ENCODE measurements at places on chromosomes 16 and 17.

- no peak overlapping the region for H3K27ac ChIP-seq
- H3K4me3 ChIP-seq: no peak overlapping the region
- H3K36me3 ChIP-seq: no peaks in the 10 kb centered on the region
- no peaks in the 10 kb centered on the region for H3K4me1 ChIP-seq
- H3K27me3 ChIP-seq: peaks cover 78% of the 10 kb centered on the region
Observed at GRCh38 chr17:29004081-29004692, 1.6 kb downstream of the SEZ6 start.

- no peaks in the 10 kb centered on the region for H3K27me3 ChIP-seq
- DNase-seq: no peak
- no peak overlapping the region for H3K27ac ChIP-seq
- no peak overlapping the region for H3K4me3 ChIP-seq
Observed at GRCh38 chr16:10548404-10548803, 32.0 kb downstream of the EMP2 start.

DNA sequence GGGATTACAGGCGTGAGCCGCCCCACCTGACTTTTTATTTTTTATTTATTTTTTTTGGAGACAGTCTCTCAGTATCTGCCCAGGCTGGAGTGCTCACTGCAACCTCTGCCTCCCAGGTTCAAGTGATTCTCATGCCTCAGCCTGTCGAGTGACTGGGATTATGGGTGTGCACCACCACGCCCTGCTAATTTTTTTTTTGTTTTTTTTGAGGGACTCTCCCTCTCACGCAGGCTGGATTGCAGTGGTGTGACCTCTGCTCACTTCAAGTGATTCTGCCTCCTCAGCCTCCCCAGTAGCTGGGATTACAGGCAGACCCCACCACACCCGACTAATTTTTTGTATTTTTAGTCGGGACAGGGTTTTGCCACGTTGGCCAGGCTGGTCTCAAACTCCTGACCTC lies 7.7 kb downstream of the ZNF207 start:
- no peak overlapping the region for H3K4me3 ChIP-seq
- no peak for DNase-seq
- no peaks in the 10 kb centered on the region for H3K27me3 ChIP-seq

GRCh38 chr16:19235478-19235877 lies 50.1 kb upstream of the CLEC19A start:
- peak overlapping the region; percentile 69 for H3K27ac ChIP-seq
- no peak for DNase-seq
- H3K36me3 ChIP-seq: no peaks in the 10 kb centered on the region
- peaks cover 5% of the 10 kb centered on the region for H3K4me1 ChIP-seq
- no peak overlapping the region for H3K4me3 ChIP-seq

- no peaks in the 10 kb centered on the region for H3K36me3 ChIP-seq
- no peaks in the 10 kb centered on the region for H3K27me3 ChIP-seq
- peak overlapping the region; percentile 93 for H3K27ac ChIP-seq
- peak; percentile 62 for DNase-seq
Observed at GRCh38 chr17:57256708-57257112, 387 bp downstream of the MSI2 start.

DNA sequence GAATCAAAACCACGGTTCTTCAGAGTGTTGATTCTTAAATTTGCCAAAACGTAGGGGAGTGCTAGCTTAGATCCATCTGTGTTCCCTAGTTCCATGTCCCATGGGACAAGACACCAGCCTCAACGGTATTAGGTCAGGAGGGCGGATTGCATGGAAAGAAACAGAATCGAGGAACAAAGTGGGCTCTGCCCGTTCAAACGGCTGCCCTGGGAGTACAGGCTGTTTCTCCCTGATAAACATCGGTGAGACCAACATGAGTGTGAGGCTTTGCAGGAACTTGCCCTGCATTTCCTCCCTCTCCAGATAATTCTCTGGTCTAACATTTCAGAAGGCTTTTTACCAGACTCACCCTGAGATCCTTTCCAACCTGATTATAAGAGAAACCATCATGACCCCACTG lies 82.2 kb downstream of the MRM3 start:
- peaks cover 7% of the 10 kb centered on the region for H3K4me1 ChIP-seq
- peak overlapping the region; percentile 73 for H3K27ac ChIP-seq
- H3K4me3 ChIP-seq: no peak overlapping the region
- no peak for DNase-seq
- no peaks in the 10 kb centered on the region for H3K27me3 ChIP-seq

- H3K36me3 ChIP-seq: no peaks in the 10 kb centered on the region
- H3K27ac ChIP-seq: no peak overlapping the region
- no peaks in the 10 kb centered on the region for H3K27me3 ChIP-seq
- DNase-seq: no peak
Observed at GRCh38 chr17:63275971-63276745, 169.9 kb downstream of the CYB561 start.

DNA sequence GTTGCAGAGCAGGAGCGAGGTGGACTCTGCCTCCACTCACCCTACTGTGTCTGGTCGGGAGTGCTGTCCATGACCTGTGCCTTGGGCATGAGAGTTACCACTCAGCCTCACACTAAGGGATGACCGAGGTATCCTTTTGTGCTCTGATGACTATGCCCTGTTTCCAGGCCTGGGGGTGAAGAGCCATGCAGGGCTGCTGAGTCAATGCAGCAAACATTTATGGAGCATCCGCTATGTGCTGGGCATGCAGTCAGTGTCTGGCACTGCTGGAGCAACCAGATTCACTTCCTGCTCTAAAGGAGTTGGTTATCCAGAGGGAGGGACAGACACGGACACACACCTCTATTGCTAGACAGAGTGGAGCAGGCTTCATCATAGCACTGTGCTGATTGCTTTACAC lies 7.6 kb upstream of the HNF1B start:
- DNase-seq: peak; percentile 26
- H3K36me3 ChIP-seq: no peaks in the 10 kb centered on the region
- H3K4me3 ChIP-seq: no peak overlapping the region
- H3K4me1 ChIP-seq: no peaks in the 10 kb centered on the region
- no peak overlapping the region for H3K27ac ChIP-seq

DNA sequence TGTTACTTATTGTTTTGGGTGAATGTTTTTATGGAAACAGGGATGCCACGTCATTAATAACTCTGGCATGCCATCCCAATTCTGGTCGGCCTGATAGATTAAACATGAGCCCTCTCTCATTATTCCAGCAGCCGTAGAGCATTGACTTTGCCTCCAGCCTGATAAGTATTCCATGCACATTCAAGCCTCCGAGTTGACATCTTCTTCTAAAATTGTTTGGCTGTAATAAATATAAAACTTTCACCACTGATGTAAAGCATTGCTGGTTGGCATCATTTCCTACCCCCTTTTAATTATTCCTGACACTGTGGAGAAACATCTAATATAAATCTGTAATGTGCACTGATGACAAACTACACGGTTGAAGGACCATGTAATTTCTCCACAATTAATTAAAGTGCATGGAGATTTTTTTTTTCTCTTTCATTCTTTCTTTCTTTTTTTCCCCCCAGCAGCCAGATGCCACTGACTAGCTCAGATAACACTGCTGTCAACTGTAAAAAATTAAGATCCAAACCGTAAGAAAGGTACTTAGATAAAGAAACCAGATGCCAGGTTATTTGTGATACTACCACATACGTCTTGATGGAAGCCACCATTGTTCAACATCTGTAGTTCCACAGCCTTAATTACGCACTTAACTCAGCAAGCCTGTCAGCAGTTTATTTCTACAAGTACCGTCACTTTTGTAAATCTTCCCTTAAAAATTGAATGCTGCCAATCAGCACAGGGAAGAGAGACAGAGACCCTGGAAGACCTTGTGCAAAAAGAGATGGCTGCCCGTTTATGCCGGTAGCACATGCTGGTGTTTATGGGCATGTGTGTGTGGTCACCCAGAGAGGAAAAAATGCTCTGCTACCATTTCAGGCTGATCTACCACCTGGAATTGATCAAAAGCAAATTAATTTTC lies 237.7 kb downstream of the IRX3 start:
- peaks cover 13% of the 10 kb centered on the region for H3K4me1 ChIP-seq
- H3K36me3 ChIP-seq: no peaks in the 10 kb centered on the region
- H3K4me3 ChIP-seq: no peak overlapping the region
- H3K27me3 ChIP-seq: no peaks in the 10 kb centered on the region

DNA sequence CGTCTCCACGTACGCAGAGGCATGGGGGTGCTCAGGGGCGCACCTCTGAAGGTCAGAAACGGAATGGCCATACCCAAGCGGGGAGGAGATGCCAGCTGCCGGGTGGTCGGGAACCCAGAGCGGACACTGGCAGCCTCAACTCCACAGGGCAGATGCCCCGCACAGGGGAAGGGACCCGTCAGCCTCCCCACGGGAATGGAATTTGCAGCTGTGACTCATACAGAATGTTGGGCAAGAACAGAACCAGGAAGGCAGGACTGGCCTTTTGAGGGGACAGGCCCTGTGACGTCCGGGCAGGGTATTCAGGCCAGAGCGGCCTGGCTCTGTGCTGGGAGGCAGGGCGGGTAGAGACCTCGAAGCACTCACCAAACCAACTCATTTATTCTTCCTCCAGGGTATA lies 7.5 kb downstream of the TK1 start:
- no peak overlapping the region for H3K4me3 ChIP-seq
- no peak for DNase-seq
- H3K4me1 ChIP-seq: peaks cover 4% of the 10 kb centered on the region
- H3K27me3 ChIP-seq: no peaks in the 10 kb centered on the region
- no peaks in the 10 kb centered on the region for H3K36me3 ChIP-seq
- peak overlapping the region; percentile 57 for H3K27ac ChIP-seq
